ENCODE measurements at places on chromosomes 16 and 17.

DNA sequence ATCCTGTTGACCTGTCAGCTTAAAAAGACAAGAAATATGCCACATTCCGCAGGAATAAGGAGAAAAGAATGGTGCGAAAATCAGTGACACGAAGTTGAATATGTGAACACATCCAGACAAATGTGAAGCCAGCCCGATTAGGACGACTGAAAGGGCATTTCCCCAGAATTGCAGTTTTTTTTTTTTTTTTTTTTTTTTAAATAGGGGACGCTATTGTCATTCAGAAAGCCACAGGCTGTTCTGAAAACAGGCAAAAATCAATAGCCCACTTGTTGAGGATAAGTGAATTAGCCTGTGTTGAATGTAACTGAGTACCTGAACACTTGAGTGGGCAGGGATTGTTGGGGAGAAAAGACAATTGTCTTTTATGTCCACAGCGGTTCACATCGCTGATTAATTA, 507.1 kb downstream of the WWOX start:
- DNase-seq: no peak

GRCh38 chr16:77794586-77794985, 6.2 kb downstream of the VAT1L start:
- no peak for DNase-seq

DNA sequence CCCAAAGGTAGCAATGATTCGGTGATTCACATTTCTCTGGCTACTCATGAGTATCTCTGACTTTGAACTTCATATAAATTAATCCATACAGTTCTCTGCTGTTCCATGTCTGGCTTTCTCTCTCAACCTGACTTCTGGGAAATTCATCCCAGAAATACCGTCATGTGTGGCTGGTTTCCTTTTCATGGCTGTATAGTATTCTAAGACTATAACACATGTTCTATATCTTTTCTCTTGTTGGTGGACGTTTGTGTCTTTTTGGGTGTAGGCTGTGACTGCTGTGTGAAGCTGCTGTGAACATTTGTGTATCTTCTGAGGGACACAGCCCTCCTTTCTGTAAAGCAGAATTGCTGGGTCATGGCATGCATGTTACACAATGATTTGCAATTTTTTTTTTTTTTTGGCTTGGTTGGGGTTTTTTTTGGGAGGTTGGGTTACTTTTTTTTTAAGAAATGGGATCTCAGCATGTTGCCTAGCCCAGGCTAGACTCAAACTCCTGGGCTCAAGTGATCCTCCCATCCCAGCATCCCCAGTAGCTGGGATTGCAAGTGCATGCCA, 6.3 kb downstream of the TTYH2 start:
- no peak for DNase-seq

- no peak for DNase-seq
These were observed 23.1 kb downstream of the ATP2C2 start for GRCh38 chr16:84391151-84392030.

DNA sequence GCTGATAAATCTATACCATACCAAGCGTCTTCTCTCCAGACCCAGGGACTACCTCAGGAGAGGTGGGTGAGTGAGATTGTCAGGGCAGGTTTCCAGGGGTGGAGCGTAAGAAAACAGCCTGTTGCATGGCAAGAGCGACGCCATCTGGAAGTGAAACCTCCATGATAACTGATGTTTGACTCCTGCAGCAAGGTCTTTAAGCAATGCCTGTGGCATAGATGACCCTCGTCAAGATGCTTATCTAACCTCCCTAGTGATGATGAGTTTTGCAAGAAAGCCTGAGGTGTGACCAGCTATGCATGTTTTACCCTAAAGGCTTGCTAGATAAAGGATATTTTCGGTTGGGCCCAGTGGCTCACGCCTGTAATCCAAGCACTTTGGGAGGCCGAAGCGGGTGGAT, 71.6 kb downstream of the GSG1L start:
- no peak for DNase-seq

- DNase-seq: no peak
These were observed 83.4 kb downstream of the FOXL1 start for GRCh38 chr16:86661706-86662105.

GRCh38 chr16:9610727-9611126, 519.3 kb downstream of the HAPSTR1 start:
- no peak for DNase-seq

All from stimulated activated naive B cell treated with anti-CD40 and anti-IgM and Interleukin-4, amounts not matched to agents 10 μg/mL and 1 μg/mL and 100 μg/mL, for 72 hours (primary cell).